ENCODE measurements at places on chromosomes 3 and 15. TPM values are rescaled to one million over a fixed set of nuclear protein-coding genes. Genes with fewer than 3 reads are reported as not detected.
A peak's percentile ranks its signal among the peaks of the same experiment; 100 is the strongest.

- no peak for DNase-seq
Measured at GRCh38 chr15:30921781-30922479, 18.2 kb downstream of the FAN1 start.

GRCh38 chr3:114093596-114093995, 37.1 kb downstream of the QTRT2 start:
- peak; percentile 45 for DNase-seq

CD200R1 gene
- total RNA-seq: 1.8 TPM

PLSCR4 gene
- 26.6 TPM for total RNA-seq

Data from ureter (tissue), 1 donor.